NCI-H1930 (cell line): ENCODE measurements at places on chromosomes 11 and 22.

DNA sequence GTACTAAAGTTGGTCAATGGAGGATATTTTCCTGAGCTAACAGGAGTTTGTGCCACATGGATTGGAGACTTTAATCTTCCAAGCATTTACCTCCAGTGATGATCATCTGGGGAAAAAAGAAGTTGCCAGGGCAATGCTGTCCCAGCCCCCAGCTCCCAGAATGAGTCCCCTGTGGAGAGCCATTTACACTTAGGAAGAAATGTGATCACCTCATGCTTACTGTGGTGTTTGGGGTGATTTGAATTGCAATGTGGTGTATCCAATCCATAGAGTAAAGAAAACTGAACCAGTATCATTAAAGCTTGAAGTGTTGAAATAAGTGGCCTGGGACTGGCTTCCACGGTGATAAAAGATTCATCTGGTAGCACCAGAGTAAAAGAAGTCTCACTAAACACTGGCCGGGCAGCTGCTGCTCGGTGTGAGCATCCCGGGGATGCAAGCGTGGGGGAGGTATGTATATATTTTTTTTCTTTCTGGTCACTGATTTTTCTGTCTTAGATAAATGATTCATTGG lies 117.2 kb upstream of the NTM start:
- no peak for DNase-seq

DNA sequence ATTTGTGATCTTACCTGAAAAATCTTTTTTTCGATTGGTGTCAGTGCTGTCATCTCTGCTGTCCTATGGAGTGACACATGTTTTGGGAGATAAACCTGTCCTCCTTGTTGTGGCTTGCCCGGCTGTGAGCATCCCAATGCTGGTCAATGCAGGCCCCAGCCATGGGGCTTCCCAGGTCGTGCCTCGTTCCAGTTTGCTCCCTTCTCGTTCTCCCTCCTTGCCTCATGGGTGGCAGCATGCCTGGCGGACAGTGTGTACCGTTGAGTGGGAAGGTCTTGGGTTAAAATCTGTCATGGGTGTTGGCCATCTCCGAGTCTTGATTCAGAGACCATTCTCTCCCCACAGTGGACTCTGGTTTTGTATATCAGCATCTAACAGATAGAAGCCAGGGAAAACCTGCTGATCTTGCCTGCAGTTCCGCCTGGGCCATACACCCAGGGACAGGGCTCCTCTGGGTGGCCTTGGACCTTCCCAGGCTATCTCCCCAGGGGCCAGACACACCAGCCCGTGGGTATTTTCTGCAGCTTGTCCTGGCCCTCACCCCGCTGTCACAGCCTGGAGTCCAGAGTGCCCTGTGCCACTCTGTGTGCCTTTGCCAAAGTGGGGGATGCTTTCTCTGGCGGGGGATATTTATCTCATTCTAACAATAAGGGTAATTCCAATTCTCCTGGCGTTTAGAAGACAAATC lies 208.1 kb downstream of the TBC1D22A start:
- no peak for DNase-seq

- DNase-seq: no peak
Measured at GRCh38 chr11:40647295-40647694, 812.2 kb downstream of the LRRC4C start.

DNA sequence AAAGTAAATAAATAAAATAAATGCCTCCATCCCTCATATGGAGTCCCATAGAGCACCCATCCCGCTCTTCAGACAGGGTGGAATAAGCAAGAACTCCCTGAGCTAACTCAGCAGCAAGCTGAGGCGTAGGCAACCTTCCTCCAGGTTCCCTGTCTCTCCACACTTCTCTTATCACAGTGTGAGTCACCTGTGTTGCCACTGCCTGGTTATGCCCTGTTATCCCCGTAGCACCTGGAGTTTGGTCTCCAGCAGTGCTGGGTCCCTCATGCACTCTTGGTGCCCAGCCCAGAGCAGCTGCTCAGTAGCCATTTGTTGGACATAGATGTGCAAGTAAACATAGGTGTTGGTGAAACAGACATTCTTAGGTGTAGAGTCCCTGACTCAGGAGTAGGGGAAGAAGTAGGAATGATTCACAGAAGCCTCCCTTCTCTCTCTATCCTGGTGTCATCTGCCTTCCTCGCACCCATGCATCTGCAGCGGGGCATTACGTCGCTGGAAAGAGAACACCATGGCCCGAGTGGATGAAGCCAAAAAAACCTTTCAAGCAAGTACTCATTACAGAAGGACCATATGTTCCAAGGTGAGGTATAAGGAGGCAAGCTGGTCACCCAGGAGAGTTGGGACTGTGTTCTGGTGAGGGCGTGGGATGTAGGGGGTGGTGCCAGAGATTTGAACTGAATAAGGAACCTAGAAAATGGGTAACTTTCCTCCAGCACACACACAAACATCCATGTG lies 56.0 kb downstream of the PISD start:
- no peak for DNase-seq

DNA sequence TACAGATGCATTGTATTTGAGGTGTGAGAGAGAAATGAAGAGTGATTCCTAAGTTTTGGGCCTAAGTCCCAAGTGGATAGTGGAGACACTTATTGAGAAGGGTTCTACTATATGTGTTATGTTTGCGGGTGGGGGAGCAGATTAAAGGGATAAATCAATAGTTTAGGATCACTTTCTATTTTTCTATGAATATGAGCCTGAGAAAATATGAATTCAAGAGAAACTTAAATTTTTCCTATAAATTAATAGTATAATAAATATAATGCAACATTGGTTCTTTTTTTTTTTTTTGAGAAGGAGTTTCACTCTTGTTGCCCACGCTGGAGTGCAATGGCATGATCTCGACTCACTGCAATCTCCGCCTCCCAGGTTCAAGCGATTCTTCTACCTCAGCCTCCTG lies 31.3 kb downstream of the AMBRA1 start:
- DNase-seq: no peak

DNA sequence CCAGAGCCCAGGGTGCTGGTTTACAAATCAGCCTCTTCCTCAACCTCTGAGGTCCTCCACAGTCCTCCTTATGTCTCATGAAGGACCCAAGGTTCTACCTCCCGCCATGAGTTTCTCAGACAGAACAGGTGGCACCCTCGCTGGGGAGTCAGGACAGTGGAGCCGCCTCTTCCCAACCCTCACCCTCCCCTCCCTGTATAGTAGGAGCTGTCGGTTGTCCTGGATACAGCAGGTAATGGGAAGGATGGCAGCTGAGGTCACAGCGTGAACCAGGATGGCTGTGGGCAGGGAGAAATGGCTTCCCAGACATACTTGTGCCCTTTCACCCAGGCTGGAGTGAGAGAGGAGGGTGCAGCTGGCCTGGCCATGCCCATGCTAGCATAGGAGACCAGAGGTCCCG lies 134.6 kb downstream of the CHST1 start:
- DNase-seq: no peak
